ENCODE measurements at places on chromosomes 2 and 18. TPM values are rescaled to one million over a fixed set of nuclear protein-coding genes. Genes with fewer than 3 reads are reported as not detected.

The LPIN1 gene
- 11.9 TPM for total RNA-seq

The TMEFF2 gene
- 0.20 TPM for total RNA-seq

The G6PC2 gene
- not detected for total RNA-seq

The CPO gene
- total RNA-seq, result not detected

The MOGAT1 gene
- not detected for total RNA-seq

The CTAGE1 gene
- not detected for total RNA-seq

The DSG3 gene
- 0.02 TPM for total RNA-seq

The SNX17 gene
- total RNA-seq, result 129 TPM

The LYG2 gene
- not detected for total RNA-seq

The IL37 gene
- not detected for total RNA-seq

The CRYGD gene
- not detected for total RNA-seq

The SERPINB3 gene
- total RNA-seq, result 0.06 TPM

The CHST9 gene
- not detected for total RNA-seq

The SCYGR1 gene
- total RNA-seq, result not detected

The ITGAV gene
- total RNA-seq, result 116 TPM

The NCKAP5 gene
- 0.61 TPM for total RNA-seq

Measured in A549 treated with dexamethasone at 1 μM for 4 hours (cell line).